ENCODE measurements at places on chromosomes 16 and 17. TPM values are rescaled to one million over a fixed set of nuclear protein-coding genes. Genes with fewer than 3 reads are reported as not detected.

NRN1L gene
- total RNA-seq, result 0.13 TPM

TBC1D3G gene
- total RNA-seq, result not detected

KRTAP4-6 gene
- not detected for total RNA-seq

CACNG4 gene
- not detected for total RNA-seq

UBFD1 gene
- 45.1 TPM for total RNA-seq

JUP gene
- 207 TPM for total RNA-seq

BCAR1 gene
- 78.3 TPM for total RNA-seq

TSR1 gene
- 33.4 TPM for total RNA-seq

FBXL16 gene
- total RNA-seq, result under 0.01 TPM

TP53TG3 gene
- total RNA-seq, result not detected

ABCC6 gene
- total RNA-seq, result 0.13 TPM

DHRS7C gene
- total RNA-seq, result not detected

GDPD1 gene
- 1.1 TPM for total RNA-seq

PSME3IP1 gene
- total RNA-seq, result 51.0 TPM

LRRC75A gene
- total RNA-seq, result 1.2 TPM

FAHD1 gene
- 72.3 TPM for total RNA-seq

SEC14L5 gene
- total RNA-seq, result under 0.01 TPM

MFAP4 gene
- not detected for total RNA-seq

ZNF48 gene
- 11.4 TPM for total RNA-seq

GPRC5C gene
- 10.0 TPM for total RNA-seq

All from dermis microvascular lymphatic vessel endothelial cell (primary cell).